ENCODE measurements at places on chromosomes 4 and X.

- DNase-seq: no peak
Observed at GRCh38 chrX:150759568-150760416, 66.6 kb downstream of the MTMR1 start.

GRCh38 chrX:72100051-72100755 is 31.5 kb downstream of the RTL5 start:
- DNase-seq: peak; percentile 16

GRCh38 chrX:48676893-48677270 is 6.7 kb upstream of the WAS start:
- no peak for DNase-seq

DNA sequence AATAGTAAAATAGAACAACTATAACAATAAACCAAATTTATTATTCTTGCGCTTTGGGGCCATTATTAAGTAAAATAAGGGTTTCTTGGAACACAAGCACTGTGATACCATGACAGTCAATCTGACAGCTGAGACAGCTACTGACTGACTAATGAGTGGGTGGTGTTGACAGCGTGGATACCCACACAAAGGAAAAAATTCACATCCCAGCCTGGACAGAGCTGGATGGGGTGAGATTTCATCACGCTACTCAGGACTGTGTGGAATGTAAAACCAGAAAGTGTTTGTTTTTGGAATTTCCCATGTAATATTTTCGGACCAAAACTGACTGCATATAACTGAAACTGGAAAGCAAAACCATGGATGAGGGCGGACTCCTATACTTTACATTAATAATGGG is 48.8 kb downstream of the IGFBP7 start:
- DNase-seq: no peak

DNA sequence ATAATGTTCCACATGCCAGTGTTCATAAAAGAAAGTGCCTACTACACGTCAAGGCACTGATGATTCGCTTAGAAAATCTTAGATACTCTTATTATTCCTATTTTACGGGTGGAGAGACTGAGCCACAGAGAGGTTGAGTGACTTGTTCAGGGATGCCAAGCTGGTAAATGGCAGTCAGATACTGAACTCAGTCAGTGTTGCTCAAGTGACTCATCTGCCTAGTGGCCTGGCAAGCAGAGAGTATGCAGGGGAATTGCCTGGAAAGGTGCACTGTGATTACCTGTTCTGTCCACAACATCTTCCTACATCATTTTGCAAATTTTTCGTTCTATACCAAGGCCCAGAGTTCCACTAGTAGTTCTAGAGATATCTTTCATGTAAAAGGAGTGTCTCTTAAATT is 68.4 kb downstream of the RAPGEF2 start:
- DNase-seq: no peak

DNA sequence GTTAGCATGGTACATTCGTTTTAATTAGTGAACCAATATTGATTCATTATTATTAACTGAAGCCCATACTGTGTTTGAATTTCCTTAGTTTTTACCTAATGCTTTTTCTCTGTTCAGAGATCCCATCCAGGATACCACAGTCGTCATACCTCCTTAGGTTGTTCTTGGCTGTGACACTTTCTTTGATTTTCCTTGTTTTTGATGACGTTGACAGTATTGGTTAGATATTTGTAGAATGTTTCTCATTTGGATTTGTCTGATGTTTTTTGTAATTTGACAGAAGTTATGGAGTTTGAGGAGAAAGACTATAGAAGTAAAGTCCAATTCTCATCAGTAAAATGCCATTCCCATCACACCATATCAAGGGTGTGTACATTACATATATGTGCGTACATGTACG is 16.2 kb upstream of the RAP2C start:
- DNase-seq: no peak

- DNase-seq: no peak
Observed at GRCh38 chr4:32932156-32932555, 2212.0 kb downstream of the PCDH7 start.

GRCh38 chrX:23631136-23631535 is 36.2 kb upstream of the PRDX4 start:
- DNase-seq: no peak

GRCh38 chr4:20992002-20992401 is 291.7 kb downstream of the PACRGL start:
- DNase-seq: no peak

- no peak for DNase-seq
Observed at GRCh38 chrX:39133971-39134370, 332.7 kb downstream of the MID1IP1 start.

- DNase-seq: no peak
Observed at GRCh38 chrX:13719192-13719856, 15.1 kb downstream of the TRAPPC2 start.

- DNase-seq: no peak
Observed at GRCh38 chr4:41657561-41657960, 91.0 kb downstream of the PHOX2B start.

DNA sequence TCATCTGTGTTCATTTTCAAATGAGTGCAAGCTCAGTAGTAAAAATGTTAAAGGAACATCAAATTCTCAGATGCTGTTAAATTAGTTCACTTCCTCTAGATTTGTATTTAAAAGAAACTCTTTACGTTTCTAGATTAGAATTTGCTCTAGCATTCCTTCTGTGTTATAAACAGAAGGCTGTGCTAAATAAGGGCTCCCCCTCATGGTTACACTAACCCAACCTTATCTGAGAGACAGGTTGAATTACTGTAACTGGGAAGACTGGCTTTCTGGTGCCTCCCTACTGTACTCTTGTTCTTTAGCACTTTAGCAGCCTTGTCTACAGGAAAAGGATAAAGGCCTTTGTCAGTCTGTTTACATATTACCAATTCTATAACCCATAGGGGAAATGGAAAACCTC is 56.8 kb downstream of the RXFP1 start:
- no peak for DNase-seq

DNA sequence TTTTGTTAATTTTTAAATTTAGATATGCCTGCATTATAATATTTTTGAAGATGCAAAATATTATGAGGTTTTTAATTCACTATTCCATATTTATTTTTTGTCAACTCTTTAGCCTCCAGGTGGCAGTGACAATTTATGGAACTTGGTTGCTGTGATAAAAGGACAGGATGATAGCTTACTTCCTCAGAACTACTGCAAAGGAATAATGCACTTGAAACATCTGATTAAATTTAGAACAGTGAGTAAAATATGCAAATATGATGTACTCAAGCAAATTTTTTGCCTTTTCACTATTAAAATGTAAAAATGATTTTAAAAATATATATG is 45.1 kb downstream of the SPATA4 start:
- peak; percentile 1 for DNase-seq

DNA sequence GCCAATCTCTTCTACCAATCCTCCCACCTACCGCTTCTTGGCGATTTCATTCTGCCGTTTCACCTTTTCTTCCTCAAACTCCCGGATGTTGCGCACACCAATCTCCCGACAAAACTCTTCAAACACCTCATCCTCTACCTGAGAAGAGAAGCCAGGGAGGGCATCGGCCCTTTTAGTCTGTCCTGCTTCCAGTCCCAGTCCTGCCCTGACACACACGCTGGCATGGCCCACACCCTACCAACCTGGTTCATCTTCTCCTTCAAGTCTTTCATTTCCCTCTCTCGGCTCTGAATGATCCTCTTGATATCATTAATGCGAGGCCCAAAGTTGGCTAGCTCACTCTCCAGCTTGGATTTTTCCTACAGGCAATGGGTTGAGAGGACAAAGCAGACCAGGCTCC is 18.9 kb downstream of the SMC1A start:
- no peak for DNase-seq

DNA sequence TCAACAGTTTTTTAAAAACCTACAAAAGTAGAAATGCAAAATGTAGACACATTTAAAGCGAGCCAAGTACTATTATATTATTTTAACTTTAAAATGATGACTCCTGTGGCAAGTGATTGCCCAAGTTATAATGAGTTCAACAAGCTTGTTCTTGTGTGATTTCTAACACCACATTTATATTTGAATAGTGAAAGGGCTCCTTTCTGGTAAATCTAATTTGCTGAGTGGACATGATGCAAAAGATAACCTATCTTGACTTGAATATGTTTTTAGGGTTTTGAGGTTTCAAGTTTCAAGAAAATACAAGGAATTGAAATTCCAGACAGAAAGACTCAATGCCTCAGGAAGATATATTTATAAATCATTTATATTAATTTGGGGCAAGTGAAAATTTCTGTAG is 1.1 kb upstream of the EPGN start:
- DNase-seq: no peak

DNA sequence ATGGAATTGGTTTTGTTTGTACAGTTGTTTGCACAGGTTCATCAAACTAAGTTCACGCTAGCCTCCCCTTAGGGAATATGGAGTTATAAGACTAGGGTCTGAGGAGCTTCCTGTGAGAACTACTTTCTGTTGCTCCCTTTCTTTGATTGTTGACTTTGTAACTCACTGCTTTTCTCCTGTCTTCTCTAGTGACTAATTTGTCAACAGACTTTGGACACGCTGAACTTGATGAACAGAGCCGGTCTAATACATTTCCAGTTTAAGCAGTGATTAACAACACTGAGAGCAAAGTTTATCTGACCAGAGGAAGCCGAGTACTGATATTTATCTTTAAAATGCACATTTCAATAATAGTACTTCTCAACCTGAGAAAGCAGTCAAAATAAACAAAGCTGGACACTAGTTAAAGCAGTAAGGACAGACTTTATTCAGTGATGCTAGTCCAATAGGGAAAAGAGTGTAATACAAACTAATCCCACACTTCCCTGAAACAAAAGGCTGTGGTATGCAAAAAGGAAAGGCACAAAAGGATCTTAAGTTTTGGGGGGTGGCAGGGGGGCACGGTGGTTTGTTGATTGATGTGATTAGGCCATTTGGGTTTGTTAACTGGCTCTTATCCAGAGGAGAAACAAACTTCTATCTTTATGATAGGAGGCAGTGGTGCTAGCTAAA is 2.7 kb upstream of the NUDT9 start:
- DNase-seq: no peak

GRCh38 chr4:145884775-145885174 is 53.8 kb downstream of the ZNF827 start:
- no peak for DNase-seq

GRCh38 chrX:10176121-10177003 is 19.6 kb downstream of the CLCN4 start:
- no peak for DNase-seq

- no peak for DNase-seq
Observed at GRCh38 chr4:108054025-108054638, 64.4 kb downstream of the HADH start.

GRCh38 chr4:17769406-17770174 is 11.8 kb downstream of the FAM184B start:
- DNase-seq: no peak

DNA sequence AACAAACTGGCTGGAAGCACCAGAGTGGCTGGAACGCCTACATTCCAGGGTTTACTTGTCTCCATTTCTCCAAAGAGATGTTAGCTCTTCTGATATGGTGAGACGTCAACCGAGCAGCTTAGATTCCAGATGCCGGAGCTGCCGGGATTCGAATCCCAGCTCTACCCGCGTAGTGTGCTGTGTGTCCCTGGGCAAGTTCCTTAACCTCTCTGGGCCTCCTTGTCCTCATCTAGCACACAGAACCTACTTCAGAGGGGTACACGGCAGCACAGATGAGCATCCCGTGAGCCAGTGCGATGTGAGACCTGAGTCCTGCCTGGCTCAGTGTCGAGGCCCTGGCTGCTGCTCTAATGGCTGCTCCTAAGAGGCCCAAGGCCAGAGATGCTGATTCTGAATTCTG is 60.1 kb downstream of the ABLIM2 start:
- DNase-seq: no peak

- no peak for DNase-seq
Observed at GRCh38 chr4:153530284-153530999, 64.3 kb downstream of the TMEM131L start.

- no peak for DNase-seq
Observed at GRCh38 chr4:160877087-160877790, 1286.6 kb downstream of the FSTL5 start.

GRCh38 chr4:102285831-102286230 is 59.5 kb downstream of the SLC39A8 start:
- DNase-seq: no peak

GRCh38 chrX:9562851-9563250 is 98.0 kb downstream of the TBL1X start:
- DNase-seq: no peak

DNA sequence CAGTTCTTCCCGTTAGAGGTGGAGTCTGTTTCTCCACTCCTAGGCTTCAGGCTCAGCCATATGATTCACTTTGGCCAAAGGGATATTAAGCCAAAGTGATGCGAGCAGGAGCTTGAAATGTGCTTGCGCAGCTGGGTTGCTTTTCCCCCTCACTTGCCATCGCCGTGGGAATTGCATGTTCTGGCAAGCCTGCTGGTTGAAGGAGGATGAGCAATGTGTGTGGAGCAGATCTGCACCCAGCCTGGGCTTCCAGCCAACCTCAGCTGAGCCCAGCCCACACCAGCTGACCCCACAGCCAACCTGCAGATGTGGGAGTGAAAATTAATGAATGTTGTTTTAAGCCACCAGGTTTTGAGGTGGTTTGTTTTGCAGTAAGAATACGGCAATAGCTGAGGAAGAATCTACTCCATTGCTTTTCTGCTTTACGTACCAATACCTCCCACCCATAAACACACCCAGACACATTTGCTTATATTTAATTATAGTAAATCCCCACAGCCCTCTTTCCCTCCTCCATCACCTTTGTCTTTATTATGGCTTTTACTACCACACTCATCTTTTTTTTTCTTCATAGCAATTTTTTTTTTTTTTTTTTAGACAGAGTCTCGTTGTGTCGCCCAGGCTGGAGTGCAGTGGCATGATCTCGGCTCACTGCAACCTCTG is 132.8 kb upstream of the FUNDC1 start:
- peak; percentile 72 for DNase-seq

GRCh38 chrX:39674490-39675161 is 423.1 kb downstream of the BCOR start:
- DNase-seq: no peak

GRCh38 chr4:845233-845835 is 19.4 kb upstream of the CPLX1 start:
- DNase-seq: no peak

- no peak for DNase-seq
Observed at GRCh38 chr4:165682611-165683010, 190.4 kb upstream of the TLL1 start.

DNA sequence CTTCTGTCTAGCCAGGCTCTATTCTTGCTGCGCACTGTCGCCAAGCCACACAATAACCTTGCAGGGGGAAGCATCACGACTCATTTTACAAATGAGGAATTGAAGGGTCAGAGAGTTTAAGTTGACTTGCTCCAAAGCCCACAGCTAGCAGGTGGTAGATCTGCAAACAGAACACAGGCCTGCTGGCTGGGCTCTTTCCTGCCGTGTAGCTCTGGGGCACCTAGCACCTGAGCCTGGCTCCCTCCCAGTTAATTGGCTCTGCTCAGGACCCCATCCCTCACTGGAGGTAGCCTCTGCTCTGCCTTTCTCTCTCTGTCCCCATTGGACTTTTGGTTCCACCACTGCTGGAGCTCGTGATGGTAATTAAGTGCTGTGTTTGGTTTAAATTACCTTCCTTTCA is 98.5 kb downstream of the NSUN7 start:
- DNase-seq: no peak

DNA sequence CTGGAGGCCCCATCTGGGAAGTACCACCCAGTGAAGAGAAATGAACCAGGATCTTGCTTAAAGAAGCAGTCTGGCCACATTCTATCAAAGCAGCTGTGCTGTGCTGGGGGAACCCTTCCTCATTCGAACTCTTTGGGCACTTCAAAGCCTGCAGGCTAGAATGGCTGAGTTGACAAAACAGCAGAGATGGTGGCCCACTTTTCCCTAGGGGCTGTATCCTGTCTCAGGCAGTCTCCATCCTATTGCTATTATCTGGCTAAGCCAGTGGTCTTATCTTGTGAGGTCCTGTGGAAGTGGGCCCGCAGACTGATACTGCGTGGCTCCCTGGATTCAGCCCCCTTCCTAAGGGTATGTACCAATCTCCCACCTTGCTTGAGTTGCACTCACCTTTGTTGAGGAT is 114.3 kb downstream of the VSIG4 start:
- no peak for DNase-seq

Data from SHP77 (cell line).